ENCODE measurements at places on chromosomes 6 and 20. TPM values are rescaled to one million over a fixed set of nuclear protein-coding genes. Genes with fewer than 3 reads are reported as not detected.

The SMLR1 gene
- polyA plus RNA-seq = not detected

The GPR6 gene
- polyA plus RNA-seq = not detected

The RAB23 gene
- 61.2 TPM for polyA plus RNA-seq

The OLIG3 gene
- not detected for polyA plus RNA-seq

The HSPA1A gene
- polyA plus RNA-seq = 66.3 TPM

The OR2H2 gene
- not detected for polyA plus RNA-seq
